ENCODE measurements at places on chromosomes 13 and 19.

GRCh38 chr13:41490371-41491015, 33.1 kb downstream of the RGCC start:
- DNase-seq = no peak

GRCh38 chr19:33812388-33813330, 16.0 kb downstream of the KCTD15 start:
- DNase-seq = no peak

GRCh38 chr13:68535329-68535728, 1305.2 kb upstream of the PCDH9 start:
- no peak for DNase-seq

- DNase-seq = no peak
Measured at GRCh38 chr19:36605877-36606478, 865 bp downstream of the ZNF382 start.

- no peak for DNase-seq
Measured at GRCh38 chr19:37513397-37513796, 6.7 kb downstream of the ZNF793 start.

- DNase-seq = no peak
Measured at GRCh38 chr13:33859691-33860303, 41.8 kb downstream of the RFC3 start.

DNA sequence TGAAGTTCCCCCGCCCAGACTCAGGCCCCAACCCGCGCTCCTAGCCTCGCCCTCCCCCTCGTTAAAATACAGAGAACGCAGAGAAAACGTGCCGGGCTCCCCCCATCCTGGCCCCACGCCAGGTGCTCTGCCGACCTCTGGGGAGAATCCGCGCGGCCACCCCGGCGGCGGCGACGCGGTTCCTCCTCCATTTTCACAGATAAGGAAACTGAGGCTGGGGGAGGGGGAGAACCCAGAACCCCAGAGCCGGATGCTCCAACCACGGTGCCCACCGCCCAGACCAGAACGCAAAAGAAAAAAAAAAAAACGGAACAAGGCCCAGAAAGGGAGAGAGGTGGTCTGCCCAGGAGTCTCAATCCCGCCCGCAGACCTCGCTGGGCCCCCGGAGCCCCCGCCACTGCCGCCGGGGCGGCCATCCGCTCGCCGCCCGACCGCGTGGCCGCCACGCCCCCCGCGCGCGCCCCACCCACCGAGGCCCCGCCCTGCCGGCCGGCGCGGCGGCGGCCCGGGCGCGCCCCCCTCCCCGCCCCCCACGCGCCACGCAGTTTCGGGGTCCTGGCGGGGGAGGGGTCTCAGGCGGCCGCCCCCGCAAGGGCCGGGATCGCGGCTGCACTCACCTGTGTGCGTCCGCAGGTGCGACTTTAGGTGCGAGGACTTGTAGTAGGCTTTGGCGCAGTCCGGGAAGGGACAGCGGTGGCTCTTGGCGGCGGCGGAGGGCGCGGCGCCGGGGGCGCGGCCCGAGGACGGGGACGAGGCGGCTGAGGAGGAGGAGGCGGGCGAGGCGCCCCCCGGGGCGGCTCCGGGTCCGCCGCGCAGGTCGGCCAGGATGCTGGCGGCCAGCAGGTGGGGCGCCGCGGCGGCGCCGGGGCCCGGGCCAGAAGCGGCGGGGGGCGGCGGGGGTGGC, 703 bp downstream of the KLF16 start:
- no peak for DNase-seq

DNA sequence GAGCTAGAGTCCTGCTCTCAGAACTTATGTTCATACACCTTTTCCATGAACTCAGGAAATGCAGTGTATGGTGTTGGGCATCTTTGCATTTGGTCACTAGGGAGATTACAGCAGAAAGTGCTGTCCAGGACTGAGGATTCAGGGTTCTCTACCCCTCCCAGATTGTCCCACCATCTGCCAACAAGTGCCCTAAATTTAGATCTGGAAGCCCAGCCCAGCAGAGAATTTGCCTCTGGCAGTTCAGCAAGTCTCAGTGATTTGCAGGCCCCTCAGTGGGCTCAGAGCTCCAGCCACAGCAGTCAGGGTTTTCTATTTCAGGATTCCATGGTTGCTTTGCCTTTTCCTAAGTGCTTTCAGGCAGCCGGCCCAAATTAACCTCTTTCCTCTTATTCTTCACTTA, 23.4 kb downstream of the CNFN start:
- DNase-seq = no peak

DNA sequence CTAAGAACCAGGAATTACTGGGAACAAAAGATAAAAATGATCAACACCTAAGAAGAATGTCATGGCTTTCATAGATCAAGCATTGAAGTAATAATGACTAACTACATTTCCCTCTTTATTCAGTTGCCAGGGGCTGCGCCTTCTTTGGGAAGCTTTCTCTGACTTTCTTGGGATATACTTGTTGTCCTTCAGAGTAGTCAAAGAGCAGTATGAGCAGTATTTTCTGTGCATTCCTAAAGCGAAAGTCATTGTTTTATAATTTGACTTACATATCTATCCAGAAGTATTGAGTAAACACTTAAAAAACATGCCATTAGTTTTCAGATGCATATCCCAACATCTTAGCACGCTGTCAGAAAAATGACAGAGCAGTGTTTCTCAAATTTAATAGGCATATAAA, 2412.4 kb downstream of the PCDH9 start:
- no peak for DNase-seq

GRCh38 chr13:85283408-85283807, 515.8 kb downstream of the SLITRK6 start:
- no peak for DNase-seq

DNA sequence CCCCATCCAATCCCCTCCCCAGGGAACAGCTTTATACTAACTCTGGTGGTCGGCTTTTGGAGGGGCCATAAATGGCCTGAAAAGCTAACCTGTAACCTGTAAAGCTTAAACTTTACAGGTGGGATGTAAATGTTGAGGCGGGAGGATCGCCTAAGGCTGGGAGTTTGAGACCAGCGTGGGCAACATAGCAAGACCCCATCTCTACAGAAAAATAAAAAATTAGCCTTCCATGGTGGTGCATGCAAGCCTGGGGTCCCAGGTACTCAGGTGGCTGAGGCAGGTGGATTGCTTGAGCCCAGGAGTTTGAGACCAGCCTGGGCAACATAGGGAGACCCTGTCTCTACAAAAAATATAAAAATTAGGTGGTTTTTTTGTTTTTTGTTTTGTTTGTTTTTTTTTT, 18.5 kb downstream of the CARM1 start:
- DNase-seq = no peak

GRCh38 chr13:75825594-75825993, 189.5 kb downstream of the LMO7 start:
- no peak for DNase-seq

DNA sequence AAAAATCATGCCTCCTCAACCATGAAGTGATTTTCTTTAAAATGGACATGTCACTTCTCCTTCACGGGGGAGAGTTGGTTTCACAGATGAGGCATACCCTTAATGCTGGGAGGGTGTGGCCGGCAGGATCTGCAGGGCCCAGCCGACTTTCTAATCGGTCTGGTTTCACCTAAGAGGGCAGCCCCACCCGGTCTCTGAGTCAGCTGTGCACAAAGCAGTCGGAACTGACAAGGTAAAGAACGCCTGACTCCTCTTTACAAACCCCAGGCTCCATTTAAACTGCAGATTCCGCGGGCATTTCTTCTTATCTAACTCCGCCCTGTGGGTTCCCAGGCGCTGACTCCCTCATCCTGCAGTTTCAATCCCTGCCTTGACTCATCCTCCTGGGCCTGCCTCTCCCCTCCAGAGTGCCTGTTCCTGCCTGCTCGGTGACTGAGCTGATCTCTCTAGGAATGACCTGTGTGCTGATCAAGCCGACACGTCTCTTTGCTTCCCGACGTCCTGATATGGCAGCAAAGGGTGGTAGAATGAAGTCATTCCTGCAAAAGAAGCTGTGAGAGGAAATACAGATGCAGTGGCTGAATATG, 63.4 kb downstream of the EFNB2 start:
- DNase-seq = no peak

GRCh38 chr13:79389026-79389425, 17.0 kb downstream of the RBM26 start:
- no peak for DNase-seq

GRCh38 chr19:37893845-37894575, 12.4 kb downstream of the WDR87 start:
- no peak for DNase-seq

- DNase-seq = no peak
Measured at GRCh38 chr13:39618561-39618960, 15.6 kb upstream of the LHFPL6 start.

DNA sequence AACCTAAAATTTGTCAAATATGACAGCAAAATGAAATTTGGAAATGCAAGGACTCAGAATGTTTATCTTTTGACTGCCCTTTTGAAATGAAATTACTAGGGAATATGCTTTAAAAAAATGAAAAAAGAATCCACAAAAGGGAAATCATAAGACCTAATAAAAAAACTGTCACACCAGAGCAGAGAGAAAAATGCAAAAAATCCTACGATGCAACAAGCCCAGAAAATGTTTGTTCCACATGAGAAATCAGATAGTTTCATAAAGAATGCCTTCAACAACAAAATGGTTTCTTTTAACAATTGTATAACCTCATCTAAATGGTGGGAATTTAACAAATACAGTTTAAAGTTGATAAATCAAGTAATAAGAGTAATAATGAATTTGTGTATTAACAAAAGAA, 8.0 kb downstream of the LPAR6 start:
- DNase-seq = no peak

DNA sequence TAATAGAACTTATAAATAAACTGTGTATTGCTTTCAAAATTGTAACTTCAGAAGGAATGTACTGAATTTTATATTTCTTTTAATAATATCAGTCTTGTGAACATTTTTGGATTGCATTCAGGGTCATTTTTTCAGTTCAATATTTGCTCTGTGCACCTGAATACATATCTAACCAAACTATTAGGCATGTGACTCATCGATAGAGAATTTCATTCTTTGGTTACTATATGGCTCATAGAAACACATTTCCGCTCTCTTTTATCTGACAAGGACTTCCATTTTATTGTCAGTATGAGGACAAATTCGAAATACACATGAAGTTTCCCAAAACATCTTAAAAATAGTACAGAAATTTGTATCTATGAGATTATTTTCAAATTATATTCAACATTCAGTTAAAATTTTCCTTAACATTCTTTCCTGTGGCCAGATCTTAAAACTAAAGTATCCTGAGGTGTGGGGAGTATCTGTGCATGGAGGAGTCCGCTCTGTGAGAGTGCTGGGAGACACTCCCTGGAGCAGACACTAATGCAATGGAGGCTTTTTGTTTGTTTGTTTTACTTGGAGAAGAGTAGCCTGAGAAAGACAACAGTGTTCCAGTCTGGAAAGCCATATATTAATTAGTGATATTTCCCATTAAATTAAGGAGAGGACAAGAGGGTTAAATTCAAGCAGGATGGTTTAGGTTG, 483.6 kb downstream of the PCDH20 start:
- DNase-seq = no peak

DNA sequence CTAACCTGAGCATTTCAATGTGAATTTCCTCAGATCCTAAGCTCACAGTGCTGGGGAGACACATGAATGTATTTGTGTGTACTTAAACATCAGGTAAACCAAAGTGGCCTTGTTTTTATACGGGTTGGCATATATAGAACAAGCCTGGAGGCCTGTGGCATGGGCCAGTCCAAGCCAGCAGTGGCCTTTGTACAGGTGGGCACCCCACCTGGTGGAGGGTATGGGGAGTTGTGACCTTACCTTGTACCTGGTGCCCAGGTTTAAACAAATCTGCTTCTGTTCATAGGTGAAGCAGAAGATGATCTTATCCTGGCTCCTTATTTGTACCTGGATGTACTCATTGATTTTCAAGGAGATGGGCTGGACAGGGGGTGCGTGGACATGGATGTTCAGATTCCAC, 71.0 kb downstream of the ERICH6B start:
- DNase-seq = no peak

DNA sequence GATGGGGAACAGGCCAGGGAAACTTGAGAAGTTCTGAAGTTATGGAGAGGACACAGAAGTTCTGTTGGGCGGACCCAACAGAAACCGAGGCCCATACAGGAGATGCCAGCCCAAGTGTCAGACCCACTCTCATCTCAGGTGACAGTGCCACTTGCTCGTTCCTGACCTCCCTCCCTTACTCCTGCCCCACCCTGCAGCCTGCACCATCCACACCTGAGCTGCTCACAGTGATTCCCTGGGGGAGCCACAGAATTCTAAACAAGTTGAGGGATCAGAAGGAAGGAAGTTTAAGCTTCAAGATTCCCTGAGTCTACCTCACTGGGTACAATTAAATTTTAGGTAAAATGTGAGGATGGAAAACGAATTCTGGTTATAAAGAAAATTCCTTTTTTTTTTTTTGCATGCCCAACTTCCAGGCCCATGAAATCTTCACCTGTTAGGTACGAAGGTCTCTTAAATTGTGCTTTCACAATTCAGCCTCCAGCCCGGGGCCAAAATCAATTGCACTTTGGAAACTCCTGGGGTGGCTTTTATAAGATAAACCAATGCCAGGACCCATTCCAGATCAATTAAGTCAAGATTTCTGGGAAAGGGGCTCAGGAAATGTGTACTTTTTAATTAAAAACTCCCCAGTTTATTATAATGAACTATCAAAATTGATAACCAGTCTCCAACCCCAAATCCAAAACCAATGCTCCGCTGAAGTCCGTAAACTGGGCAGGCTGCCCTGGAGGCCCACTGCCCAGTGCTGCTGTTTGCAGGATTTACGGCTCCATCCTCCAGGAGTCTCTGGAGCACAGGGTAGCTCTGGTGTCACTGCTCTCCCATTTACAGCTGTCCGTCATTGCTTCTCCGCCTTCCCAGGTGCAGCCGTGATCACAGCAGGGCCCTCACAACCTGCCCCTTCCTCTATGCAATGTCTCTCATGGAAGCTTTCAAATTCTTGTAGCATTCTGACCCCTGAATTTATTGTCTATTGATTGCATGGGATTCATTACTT, 643.5 kb downstream of the UQCRFS1 start:
- DNase-seq = no peak

- DNase-seq = peak; percentile 52
Measured at GRCh38 chr19:54168174-54168917, 4.6 kb downstream of the TMC4 start.

GRCh38 chr13:98534821-98535220, 42.1 kb downstream of the STK24 start:
- DNase-seq = no peak

DNA sequence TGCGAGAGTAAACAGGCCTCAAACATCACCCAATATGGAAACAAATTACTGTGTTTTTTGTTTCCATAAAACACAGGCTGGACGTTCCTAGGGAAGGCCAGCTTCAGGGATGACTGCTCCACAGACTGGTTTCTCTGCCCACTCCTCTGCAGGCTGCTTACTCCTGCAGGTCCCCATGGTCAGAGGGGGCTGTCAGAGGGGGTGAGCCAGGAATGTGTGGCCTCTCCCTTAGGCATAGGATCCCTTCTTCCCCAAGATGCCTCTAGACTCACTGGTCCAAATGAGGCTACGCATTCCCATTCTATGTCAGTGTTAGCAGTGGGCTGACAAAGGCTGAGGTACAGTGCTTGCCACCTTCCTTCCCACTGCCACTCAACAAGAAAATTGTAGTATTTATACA, 229.8 kb downstream of the LHFPL6 start:
- DNase-seq = no peak

DNA sequence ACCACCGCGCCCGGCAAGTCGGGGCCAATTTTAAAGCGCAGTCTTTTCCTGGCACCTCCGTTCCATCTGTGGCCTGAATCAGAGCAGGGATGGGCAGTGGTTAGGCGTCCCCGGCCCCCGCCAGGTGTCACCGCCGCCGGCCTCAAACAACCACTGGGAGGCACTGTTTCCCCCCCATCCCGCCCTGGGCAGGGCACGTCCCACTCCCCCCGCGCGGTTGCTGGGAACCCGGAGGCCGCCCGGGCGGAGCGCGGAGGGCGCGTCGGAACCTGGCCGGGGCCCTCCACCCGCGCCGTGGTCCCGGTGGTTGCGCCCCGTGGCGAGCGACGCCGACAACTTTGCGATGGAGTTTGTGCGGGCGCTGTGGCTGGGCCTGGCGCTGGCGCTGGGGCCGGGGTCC, at the start of gene GRIN3B:
GRIN3B (plus strand) TSS at position 325 of the 400 bp plus-strand sequence; CDS start at position 344, 19 bp downstream.
- DNase-seq = no peak

Measured in AG09319 (cell line).